ENCODE measurements at places on chromosomes 1 and 21.

DNA sequence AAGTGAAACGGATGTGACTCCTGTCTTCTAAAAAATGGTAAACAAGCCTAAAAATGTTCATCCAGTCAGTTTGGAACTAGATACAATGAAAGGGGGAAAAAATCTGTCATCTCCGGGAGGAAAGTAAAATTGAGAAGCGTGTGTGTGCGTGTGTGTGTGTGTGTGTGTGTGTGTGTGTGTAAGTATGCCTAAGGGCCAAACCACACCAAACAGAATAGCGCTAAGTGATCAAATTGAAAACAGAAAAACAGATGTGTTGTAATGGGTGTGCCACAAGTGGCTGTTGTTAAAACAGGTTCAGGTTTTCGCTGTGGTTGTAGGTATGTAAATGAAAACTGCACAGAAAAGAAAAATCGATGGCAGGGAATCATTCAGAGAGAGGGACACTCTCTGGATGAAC, 106.7 kb downstream of the RNF220 start:
- DNase-seq: no peak

- DNase-seq: no peak
Observed at GRCh38 chr1:193181985-193182384, 4.4 kb downstream of the B3GALT2 start.

DNA sequence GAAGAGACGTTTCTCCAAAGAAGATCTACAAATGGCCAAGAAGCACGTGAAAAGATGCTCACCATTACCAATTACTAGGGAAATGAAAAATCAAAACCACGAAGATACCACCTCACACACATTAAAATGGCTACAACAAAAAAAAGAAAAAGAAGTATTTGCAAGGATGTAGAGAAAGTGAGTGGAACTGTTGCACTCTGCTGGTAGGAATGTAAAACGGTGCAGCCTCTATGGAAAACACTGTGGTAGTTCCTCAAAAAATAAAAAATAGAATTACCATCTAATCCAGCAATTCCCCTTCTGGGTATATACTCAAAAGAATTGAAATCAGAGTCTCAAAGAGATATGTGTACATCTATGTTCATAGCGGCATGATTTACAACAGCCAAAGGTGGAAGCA, 115.4 kb upstream of the EDN2 start:
- DNase-seq: no peak

DNA sequence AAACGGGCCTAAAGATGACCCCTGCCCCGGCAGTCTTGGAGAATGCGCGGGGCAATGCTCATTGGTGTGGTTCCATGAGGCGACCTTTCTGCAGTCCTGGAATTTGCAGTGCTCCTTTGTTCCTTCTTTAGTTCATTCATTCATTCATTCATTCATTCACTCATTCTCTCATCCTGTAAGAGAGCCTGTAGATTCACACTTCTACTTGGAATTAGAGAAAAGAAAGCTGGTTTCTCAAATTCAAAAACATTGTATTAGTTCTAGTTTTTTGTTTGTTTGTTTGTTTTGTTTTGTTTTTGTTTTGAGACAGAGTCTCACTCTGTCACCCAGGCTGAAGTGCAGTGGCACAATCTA, 31.6 kb downstream of the PAX7 start:
- DNase-seq: no peak

DNA sequence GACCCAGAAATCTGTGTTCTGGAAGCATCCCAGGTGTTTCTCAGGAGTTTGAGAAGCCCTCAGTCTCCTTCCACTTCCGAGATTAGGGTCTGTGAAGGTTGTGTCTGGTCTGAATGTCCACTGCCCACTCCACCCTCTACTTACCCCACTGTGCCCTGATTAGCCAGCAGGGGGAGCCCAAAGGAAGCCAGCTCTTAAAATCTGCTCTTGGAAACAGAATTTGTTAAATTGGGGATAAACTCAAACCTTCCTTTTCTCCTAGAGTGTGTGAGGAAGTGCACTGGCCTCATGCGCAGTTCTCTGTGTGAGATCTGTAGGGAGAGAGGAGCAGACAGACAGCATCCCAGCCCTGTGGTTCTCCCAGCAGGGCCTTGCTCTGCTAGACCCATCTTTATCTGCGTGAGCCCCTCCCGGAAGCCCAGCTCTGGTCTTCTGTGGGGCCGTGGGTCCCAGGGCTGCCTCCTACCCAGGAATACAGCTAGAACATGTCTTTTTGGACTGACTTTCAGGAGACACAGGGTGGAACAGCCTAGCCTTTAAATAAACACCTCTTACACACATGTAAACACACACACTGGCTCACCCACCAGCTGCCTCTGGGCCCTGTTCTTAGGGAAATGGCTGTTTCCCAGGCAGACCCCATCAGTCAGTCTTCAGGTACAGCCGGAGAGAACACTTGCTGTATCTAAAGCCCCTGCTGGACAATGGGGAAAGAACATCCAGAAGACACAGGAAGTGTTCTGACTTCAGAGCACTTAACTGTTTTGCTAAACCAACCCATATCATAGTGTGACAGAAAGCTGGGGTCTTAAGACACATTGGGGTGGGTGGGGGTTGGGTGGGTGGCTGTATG, 52.2 kb downstream of the SMYD2 start:
- peak; percentile 59 for DNase-seq

DNA sequence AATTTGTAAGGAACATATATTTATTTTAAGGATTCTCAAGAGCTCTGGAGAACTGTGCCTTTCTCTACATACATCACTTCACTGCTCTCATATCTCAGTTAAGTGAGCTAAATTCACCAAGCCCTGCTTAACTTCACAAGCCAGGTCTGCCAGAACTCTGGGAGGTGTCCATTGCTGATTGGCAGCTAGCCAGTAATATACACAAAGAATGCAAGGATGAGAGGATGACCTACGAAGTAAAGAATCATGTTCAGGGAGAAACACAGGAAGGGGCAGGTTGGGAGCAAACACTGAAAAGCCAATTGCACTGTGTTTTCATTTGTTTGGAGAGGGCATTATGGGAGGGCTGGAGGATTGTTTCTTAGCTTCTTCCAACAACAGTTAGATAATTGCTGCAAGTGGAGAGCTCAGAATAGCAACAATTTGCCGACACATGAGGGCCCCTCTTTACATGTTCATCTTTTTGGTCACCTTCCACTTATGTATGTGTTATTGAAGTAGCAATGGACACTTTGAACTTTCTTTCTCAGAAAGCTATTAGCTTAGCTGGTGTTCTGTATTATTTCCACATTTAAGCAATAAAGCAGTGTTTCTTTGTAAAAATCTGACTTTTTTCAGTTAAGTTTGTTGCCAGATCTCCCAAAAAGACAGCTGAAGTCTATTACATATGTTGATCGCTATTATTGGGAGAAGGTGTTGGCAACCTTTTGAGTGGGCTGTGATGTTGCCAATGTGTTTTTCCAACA, 254.8 kb downstream of the LTN1 start:
- DNase-seq: no peak

- no peak for DNase-seq
Observed at GRCh38 chr1:94284476-94284875, 47.1 kb upstream of the ARHGAP29 start.

DNA sequence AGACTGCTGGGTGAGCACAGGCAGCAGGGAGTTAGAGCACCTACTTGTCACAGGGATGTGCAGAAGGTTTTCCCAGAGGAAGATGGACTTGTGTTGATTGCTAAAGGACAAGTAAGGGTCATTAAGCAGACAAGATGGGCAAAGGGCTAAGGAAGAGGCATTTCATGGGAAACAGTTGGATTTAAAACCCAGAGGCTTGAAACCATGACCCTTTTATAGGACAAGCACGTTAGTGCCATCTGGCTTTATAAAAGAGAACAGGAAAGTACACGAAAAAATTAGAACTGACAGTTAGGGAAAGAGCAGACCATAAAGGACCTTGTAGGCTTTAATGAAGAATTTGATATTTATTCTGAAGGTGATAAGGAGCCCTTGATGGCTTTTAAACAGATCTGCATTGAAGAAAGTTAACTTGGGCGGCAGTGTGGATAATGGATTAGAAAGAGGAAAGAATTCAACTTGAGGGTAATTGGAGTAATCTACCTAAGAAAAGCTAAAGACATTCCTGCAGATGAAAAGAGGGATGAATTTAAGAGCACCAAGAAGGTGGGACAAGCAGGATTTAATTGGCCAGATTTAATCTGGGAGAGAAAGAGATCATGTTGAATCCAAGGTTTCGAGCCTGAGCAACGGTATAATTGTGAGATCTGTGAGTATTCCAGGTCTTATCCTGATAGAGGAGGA, 68.6 kb downstream of the ZC3H11B start:
- no peak for DNase-seq

- DNase-seq: no peak
Observed at GRCh38 chr1:33273961-33274371, 17.7 kb downstream of the ZNF362 start.

DNA sequence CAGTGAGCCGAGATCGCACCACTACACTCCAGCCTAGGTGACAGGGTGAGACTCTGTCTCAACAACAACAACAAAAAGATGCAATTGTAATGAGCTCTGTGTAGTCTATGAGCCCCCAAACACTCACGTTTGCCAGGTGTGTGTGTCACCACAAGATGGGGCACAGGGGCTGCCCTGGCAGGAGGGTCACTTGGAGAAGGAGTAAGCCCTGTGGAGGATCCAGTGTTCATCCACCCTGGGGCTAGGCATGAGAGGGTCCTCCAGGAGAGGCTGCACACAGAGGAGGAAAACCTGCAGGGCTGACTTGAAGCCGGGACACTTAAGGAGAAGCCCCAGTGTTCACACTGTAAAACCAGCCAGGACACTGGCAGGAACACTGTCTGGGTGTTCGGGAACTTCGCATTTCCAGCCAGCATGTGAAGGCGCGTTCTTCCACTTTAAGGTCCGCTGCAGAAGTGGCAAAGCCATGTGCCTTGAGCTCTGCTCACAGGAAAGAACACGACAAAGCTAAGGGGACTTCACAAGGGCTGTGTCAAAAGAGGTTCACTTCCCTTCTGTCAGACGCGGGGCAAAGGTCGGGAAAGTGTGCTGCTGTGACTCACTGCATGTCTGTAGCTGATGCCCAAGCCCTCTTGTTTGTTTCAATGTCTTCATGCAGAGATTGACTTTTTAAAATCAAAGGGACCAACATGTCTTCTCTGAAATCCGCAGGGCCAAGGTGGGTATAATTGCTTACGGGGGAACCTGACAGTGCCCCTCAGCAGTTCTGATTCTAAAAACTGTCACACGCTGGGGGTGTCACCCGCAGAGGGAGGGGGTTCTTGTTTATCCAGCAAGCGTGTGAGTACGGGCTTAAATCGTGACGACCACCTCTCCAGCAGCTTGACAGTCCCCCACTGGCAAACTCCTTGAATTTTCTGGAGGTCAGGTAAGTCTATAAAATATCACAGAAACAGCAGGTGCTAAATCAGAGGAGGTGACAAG, 102.8 kb downstream of the RIPK4 start:
- peak; percentile 90 for DNase-seq

DNA sequence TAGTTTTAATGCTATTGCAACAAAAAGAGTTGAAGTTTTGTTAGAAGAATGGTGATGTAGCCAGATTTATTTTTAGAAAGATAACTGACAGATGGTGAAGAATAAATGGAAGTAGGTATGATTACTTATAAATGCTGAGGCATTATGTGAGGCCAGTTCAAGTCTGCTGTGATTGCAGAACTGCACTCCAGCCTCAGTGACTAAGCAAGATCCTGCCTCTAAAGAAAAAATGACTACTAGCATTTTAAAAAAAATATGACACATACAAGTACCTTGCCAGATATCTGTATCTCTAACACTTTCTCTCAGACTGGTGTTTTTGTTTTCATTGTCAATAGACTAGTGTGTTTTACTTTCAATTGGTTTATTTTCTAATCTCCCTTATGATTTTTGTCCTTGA, 1242.4 kb upstream of the ADGRL4 start:
- DNase-seq: no peak

DNA sequence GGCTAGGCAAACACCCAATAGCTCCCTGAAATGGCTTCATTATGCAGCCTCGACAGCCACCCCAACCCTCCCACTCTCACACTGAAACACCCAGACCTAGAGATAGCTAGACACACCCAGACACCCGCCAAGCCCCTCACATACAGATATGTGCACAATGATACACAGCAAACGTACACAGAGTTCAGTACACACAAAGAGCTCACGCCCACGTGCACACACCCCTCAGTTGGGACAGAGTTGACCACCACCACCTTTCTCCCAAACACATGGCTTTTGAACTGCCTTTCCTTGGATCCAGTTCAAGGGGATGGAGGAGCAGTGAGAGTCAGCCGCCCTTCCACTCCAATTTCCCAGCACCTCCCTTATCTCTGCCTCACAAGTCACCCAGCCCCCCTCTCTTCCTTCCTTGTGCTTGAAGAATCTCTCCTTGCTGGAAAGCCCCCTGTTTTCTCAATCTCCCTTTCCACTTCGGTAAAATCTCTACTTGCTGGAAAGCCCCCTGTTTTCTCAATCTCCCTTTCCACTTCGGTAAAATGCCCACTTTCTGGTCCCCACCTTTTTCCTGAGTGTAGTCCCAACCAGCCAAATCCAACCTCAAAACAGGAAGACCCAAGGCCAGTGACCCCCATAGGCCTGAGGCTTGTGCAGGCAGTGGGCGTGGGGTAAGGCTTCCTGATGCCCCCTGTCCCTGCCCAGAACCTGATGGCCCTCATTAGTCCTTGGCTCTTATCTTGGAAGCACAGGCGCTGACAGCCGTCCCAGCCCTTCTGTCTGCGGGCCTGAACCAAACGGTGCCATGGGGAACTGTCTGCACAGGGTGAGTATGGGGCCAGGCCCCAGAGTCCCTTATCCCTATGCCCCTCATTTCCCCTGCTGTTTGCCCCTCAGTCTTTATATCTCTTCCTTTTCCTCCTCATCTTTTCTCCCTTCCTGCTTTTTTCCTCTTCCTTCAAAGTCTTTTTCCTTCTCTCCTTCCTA, at the start of gene ACKR1:
TSS of gene ACKR1 (plus strand) at position 715 of the 981 bp plus-strand sequence. CDS start at position 800, 85 bp downstream.
- DNase-seq: no peak

- no peak for DNase-seq
Observed at GRCh38 chr1:26234644-26235370, 807 bp downstream of the CEP85 start.

DNA sequence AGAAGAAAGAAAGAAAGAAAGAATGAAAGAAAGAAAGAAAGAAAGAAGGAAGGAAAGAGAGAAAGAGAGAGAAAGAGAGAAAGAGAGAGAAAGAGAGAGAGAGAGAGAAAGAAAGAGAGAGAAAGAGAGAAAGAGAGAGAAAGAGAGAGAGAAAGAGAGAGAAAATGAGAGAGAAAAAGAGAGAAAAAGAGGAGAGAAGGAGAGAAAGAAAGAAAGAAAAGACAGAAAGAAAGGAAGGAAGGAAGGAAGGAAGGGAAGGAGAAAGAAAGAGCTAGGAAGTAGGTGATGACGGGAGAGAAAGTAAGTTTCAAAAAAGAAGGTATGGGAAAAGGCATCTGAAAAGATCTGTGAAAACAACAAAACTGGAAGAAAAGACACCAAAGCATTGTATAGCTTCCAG, 72.0 kb downstream of the GRIK1 start:
- no peak for DNase-seq

GRCh38 chr1:25869909-25870606, 5.5 kb downstream of the PAQR7 start:
- DNase-seq: no peak

- DNase-seq: no peak
Observed at GRCh38 chr21:8989261-8989711, 1532.1 kb upstream of the TPTE start.

GRCh38 chr1:207334337-207334736, 12.9 kb downstream of the CD55 start:
- DNase-seq: no peak
